ENCODE measurements at places on chromosomes 1 and 21.

- DNase-seq, result peak; percentile 67
Observed at GRCh38 chr1:115679141-115679611, 37.4 kb downstream of the VANGL1 start.

DNA sequence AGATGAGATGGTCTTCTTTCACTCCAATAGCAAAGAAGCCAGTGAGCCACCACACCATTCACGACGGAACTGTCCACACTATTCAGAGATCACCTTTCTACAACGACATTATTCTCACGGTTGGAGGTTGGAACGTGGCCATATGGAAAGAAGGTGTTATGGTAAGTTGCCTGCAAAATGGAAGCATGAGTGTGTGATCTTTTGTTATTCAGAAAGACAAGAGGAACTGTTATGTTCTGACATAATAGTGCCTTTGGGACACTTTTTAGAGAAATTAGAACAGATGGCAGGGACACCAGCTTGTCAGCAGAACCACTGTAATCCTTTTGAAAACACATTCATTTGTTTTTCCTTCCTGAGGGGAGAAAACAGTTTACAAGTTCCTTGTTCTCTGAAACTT is 75.8 kb upstream of the MCOLN3 start:
- DNase-seq, result no peak

DNA sequence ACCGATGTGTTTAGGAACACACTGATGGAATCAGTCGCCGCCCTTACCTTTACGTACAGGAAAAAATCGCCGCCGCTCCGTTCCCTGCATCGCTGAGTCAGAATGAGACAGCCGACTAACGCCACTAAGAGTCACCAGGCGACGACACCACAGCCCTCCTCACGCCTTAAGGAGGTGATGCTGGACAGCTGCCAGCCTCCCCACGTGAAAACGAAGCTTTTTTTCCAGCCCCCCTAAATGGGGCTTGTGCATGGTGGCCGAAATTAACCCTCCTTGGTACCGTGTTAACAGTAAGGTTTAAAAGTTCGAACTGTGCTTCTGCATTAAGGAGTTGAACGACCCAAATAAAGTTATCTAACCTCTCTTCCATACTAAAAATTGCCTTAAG is 511 bp downstream of the DNTTIP2 start:
- peak; percentile 50 for DNase-seq

- no peak for DNase-seq
Observed at GRCh38 chr1:184380468-184380867, 6.4 kb upstream of the C1orf21 start.

GRCh38 chr1:70204600-70204999 is 779 bp downstream of the LRRC40 start:
- no peak for DNase-seq

DNA sequence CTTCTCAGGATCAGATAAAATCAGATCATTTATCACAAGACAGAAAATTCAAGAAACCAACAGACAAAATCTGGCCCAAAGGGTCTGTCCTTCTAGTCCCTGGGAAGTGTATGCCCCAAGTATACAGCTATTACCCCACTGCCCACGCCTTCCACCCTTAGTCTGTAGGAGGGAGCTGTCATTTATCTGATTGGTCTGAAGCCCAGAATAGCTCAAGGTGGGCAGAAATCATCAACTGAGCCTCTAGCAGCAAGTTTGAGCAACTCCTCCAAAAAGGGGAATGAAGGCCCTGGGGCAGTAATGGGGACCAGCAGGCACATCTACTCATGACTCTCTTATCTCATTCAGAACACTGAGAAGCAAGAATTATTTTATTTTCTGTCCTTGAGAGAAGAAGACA is 126.9 kb downstream of the MATN1 start:
- no peak for DNase-seq

- no peak for DNase-seq
Observed at GRCh38 chr1:14912839-14913481, 240.6 kb upstream of the TMEM51 start.

DNA sequence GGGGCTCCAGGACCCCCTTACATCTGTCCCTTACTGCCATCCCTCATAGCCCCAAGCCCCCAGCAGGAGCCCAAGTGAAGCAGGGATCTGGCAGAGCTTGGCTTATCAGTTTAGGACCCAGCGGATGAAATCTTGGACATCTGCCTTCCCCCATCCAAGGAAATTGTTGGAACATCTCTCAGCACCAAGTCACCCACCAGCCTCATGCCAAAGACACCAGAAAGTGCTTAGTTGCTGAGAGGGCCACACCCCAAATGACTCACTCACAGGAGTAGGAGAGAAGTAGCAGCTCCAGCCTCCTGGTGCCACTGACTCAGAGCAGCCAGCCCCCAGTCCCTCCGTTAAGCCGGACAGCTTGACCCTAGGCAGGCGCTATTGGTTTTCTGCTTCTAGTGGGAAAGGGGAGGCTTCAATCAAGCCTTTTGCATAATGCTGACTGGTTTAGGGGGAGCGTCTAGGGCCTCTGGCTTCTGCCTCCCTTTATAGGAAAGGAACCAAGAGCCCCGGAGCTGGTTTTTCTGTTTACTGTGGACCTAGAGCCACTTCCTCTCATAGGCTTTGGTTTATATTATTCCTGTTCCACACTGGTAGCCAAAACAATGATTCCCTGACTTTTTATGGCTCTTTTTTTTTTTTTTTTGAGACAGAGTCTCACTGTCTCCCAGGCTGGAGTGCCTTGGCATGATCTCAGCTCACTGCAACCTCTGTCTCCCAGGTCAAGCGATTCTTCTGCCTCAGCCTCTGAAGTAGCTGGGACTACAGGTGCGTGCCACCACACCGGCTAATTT is 114.2 kb upstream of the IPO9 start:
- DNase-seq, result peak; percentile 72

- no peak for DNase-seq
Observed at GRCh38 chr1:9792156-9793042, 31.4 kb downstream of the CLSTN1 start.

GRCh38 chr1:174028495-174028894 is 6.3 kb upstream of the RC3H1 start:
- DNase-seq, result no peak

- no peak for DNase-seq
Observed at GRCh38 chr1:215003686-215004085, 78.9 kb upstream of the KCNK2 start.

DNA sequence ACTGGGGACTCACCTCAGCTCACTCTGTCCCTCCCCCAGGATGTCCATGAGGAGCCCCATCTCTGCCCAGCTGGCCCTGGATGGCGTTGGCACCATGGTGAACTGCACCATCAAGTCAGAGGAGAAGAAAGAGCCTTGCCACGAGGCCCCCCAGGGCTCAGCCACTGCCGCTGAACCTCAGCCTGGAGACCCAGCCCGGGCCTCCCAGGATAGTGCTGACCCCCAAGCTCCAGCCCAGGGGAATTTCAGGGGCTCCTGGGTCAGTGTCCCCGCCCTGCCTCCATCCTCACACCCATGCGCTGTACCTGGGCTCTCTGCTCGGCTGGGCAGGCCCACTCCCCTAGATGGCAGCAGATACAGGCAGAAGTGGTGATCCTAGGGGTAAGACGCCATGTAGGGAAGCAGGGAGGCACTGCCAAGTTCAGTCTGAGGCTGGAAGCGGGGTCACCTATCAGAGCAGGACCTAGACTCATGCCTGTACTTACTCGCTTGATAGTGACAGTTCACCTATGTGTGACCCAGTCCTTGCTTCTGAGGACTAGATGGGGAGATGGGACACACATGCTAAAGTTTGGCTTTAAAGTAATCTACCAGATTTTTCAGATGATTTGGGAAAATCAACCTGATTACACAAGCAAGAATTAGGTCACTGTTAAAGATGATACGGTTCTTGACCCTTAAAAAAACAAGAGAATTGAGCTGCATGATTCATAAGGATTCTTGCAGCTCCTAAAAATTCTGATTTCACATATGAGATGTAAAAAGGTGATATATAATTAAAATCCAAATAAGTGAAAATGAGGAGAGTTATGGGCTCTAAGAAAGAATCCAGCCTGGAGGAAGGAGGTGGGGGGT is 38.7 kb downstream of the ETNK2 start:
- DNase-seq, result peak; percentile 14

DNA sequence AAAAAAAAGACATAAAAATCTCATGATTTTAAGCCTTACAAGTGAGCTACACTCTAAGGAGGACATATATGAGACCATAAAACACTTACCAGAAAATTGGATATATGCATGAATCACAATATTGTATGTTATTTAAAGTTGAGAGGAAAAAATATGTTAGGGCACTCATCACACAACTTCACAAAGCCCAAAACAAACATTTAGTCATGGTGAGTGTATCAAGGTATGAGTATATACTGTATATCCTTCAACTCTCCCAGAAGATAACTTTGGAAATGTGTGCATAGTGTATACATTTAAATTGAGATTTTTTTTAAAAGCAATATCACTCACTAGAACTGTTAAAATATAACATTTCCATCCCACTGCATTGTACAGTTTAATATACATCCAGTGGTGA is 259.3 kb downstream of the SRGAP2C start:
- DNase-seq, result no peak

DNA sequence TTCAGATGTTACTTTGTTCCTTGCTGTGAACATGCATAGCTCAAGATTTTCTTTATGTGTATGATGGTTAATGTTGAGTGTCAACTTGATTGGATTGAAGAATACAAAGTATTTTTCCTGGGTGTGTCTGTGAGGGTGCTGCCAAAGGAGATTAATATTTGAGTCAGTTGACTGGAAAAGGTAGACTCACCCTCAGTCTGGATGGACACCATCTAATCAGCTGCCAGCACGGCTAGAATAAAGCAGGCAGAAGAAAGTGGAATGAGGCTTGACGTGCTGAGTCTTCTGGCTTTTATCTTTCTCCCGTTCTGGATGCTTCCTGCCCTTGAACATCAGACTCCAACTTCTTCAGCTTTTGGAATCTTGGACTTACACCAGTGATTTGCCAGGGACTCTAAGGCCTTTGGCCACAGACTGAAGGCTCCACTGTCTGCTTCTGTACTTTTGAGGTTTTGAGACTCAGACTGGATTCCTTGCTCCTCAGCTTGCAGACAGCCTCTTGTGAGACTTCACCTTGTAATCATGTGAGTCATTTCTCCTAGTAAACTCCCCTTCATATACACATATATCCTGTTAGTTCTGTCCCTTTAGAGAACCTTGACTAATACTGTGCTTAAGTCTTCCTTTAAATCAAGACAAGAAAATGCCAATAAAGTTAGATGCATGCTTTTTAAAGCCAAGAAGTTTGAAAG is 626.6 kb downstream of the KCNT2 start:
- DNase-seq, result no peak

DNA sequence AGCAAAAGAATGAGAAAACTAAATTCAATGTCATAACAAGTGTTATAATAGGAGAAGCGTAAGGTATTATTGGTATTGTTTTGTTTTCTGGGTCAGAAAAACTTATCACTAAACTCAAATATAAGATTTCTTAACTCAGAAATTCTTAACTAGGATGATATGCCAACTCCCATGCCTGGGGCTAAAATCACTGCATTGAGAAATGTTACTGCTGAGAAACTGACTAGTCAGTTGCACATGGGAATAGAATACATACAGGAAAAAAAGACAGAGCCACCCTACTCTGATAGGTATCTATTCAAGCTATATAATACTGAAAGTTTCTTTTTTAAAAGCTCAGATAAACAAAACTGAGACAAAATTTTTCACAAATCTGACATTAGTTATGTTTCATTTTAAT is 56.3 kb downstream of the PRPF38A start:
- no peak for DNase-seq

DNA sequence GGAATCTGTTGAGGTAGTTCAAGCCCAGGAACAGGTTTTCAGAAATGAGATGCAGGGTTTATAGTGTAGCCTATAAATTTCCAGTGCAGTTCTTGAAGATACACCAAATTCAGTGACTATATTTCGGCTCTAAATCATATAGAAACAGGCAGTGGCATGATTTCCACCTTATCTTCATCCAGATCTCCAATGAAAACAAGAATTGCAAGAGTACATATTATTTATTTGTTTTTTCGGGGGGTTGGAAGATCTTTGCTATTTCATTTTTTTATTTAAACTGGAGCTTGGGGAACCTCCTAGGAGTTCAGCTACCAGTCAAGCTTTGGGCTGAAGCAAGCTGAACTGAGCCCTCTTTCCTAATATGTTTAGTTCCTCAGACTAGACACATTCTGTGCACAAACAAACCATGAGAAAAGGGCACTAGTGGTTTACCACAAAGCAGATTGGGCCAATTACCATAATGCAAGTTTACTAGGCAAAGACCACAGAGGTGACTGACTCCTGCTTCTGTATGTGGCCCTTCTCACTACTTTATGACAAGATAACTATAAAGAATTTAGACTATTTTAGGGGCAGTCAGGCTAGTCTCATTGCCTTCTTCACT is 68.5 kb downstream of the RGS2 start:
- DNase-seq, result no peak

DNA sequence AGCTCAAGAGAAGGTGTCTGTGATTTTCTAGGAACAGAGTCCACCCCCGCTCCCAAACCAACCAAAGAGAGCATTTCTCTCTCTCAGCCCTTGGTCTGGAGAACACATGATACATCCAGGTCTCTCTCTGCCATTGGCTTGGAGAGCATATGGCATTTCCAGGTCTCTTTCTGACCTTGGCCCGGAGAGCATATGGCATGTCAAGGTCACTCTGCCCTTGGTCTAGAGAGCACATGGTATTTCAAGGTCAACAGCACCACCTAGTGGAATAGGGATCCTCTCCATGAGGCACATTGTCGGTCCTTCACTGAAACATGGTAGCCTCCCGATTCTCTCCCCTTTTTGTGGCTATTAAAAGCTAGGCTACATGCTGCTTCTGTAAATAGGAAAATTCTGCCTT is 437.7 kb upstream of the OLFM3 start:
- no peak for DNase-seq

DNA sequence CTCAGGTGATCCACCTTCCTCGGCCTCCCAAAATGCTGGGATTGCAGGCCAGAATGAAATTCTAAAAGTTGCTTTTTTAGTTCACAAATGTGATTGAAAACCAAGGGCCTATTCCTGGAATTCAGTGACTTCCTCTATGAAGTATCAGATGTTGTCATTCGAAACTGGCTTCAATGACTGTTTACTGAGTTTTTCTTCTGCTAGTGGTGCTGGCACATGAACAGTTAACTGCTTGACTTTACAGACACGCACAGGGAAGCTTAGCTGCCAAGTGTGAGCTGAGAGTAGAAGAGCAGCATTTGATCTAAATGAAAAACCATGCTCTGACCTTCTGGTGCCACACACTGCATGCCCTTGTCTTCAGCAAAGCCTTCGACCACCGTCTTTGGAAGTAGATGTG is 32.8 kb upstream of the AJAP1 start:
- DNase-seq, result no peak

DNA sequence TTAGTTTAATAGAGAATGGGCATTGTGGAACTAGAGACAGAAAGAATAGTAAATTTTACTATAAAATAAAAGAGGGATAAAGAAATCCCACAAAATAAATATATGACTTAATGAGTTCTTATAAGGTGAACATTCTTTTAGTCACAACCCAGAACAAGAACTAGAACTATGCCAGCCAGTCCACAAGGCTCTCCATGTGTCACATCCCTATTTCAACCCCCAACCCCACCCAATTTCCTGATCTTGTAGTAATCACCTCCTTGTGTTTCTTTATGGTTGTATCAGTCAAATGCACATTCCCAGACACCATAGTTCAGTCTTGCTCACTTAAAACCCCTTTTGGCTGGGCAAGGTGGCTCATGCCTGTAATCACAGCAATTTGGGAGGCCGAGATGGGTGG is 662.3 kb upstream of the CAMK1G start:
- DNase-seq, result no peak

GRCh38 chr1:36588972-36589371 is 106.3 kb upstream of the CSF3R start:
- DNase-seq, result no peak

- DNase-seq, result no peak
Observed at GRCh38 chr1:89457046-89457445, 67.6 kb upstream of the LRRC8B start.
